CD14-positive monocyte (primary cell): ENCODE measurements at places on chromosomes 3 and 15.
A peak's percentile ranks its signal among the peaks of the same experiment; 100 is the strongest.

DNA sequence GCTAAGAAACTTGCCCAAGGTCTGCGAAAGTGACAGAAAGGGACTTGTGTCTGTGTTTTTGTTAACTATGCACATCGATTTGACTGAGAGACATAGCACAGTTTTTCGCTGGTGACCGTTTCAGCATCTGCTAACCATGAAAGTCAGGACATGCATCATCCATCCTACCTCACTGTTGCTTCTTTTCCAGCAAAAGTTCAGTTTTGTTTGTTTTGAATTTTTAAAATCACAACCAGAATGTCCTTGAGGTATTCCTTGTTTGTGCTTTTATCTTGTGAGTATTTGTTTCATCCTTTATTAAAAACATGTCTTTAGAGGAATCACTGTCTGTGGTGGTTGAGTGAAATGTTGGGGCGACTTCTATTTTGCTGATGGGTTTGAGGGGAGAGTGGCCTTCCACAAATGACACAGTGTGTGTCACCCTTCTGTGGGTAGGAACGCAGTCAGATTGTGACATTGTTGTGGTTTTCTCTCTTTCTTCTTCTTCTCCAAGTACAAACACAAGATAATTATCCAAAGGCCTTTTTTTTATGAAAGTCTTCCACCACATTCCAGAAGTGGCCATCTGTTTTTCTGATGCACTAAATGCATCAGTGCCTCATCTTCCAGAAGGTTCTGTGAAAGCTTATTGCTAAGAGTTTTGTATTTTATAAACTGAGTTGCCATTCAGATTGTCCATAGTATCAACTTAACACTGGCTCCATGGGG lies 214.4 kb upstream of the NR2E3 start:
- no peak for DNase-seq

- DNase-seq: no peak
Observed at GRCh38 chr15:101384276-101384675, 89.2 kb upstream of the SNRPA1 start.

- no peak for DNase-seq
Observed at GRCh38 chr3:186570941-186571643, 572 bp downstream of the DNAJB11 start.

DNA sequence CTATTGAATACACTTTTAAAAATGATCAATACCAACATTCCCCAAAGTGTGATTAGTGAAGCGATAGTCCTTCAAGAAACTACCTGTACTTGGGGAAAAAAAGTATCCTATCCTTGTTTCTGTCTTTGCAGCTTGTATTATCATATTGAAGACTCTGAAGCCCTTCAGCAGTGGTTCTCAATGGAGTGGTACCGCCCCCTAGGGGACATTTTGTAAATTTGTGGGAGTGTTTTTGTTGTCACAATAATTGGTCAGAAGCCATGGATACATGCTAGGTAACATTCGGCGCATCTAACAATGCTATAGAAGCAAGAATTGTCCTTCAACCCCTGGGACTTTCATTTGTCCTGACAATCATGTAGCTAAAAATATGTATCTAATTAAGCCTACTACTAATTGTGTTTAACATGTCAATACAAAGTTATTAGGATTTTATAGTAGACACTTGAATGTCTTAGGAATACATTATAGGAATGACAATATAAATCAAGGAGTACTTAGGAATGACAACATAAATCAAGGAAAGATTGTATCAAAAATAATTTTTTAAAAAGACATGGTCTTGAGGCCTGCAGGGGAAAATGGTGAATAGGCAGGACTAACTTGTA lies 53.7 kb downstream of the NMD3 start:
- DNase-seq: peak; percentile 46

DNA sequence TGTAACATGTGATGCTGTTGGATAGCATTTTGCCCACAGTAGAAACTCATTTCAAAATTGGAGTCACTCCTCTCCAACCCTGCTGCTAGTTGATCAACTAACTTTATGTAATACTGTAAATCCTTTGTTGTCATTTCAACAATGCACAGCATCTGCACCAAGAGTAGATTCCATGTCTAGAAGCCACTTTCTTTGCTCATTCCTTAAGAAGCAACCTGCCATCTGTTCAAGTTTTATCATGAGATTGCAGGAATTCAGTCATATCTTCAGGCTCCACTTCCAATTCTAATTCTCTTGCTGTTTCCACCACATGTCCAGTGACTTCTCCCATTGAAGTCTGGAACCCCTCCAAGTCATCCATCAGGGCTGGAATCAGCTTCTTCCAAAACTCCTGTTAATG lies 42.9 kb downstream of the AKAP13 start:
- no peak for DNase-seq

GRCh38 chr3:59300733-59301132 lies 250.9 kb upstream of the CFAP20DC start:
- DNase-seq: peak; percentile 84

GRCh38 chr3:179828738-179829137 lies 175.9 kb downstream of the USP13 start:
- no peak for DNase-seq

DNA sequence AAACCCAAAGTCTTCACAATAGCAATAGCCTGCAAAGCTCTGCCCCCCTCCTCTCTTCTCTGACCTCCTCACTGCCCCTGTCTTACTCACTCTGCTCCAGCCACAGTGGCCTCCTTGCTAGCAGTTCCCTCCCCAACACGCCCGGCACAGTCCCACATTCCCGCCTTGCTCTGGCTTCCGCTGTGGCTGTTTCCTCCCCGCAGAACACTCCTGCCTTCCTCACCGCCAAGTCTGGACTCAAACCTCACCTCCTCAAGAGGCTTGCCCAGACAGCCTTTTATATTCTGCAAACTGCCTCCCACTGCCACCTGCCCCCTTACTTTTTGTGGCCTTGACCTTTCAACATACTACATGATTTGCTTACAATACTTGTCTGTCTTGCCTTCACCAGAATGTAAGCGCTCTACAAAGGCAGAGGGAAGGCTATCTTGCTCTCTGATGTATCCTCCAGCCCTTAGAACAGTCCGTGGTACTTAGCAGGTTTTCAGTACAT lies 406 bp upstream of the MPI start:
- DNase-seq: no peak

GRCh38 chr3:115099986-115100571 lies 47.0 kb downstream of the ZBTB20 start:
- no peak for DNase-seq

GRCh38 chr3:22450786-22451400 lies 699.9 kb upstream of the ZNF385D start:
- DNase-seq: no peak

GRCh38 chr3:183338520-183338919 lies 85.5 kb downstream of the B3GNT5 start:
- no peak for DNase-seq

GRCh38 chr3:196691386-196691785 lies 20.7 kb downstream of the CEP19 start:
- DNase-seq: peak; percentile 33

DNA sequence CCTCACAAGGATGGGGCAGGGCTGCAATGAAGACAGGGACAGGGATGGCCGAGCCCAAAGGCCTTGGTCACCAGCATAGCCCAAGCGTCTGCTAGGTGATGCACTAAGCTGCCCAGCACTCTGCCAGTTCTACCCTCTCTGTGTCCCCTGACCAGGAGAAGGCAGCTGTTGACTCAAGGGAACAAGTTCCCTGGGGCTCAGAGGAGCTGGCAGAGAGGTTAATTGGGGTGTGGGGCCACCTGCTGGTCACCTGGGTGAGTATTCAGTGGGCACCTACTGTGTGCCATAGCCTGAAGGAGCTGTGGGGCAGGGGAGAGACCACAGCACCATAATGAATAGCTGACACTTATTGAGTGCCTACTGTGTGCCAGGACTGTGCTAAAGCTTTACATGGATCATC lies 22.0 kb upstream of the DOCK3 start:
- no peak for DNase-seq

DNA sequence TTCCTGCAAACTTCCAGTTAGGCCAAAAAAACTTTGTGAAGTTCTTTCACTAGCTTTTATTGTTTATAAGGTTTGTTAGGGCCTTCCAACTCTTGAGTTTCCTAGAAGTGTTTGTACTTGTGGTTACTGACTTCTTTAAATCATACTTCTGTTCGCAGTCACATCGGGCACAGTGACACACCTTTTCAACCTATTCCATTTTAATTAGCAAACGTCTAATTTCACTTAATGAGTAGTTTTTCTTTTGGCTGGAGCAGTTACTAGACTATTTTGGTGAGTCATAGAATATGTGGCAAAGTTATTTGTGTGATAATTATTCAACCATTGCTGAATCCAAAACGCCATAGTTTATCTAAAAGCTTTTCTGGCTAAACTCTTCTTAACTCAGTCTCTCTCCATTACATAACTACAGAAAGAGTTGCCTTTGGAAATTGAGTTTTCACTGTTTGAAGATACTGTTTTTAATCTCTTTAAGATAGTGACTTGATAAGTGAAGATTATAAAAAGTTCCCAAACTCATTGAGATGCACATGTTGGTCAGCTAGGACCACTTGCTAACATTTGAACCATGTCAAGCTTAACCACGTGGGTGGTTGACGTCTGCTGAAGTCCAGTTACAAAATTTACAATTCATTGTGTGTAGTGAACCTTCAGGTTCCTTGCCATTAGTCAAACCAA lies 21.5 kb downstream of the CNOT10 start:
- DNase-seq: no peak

GRCh38 chr15:99923711-99924110 lies 190.5 kb upstream of the LYSMD4 start:
- DNase-seq: no peak

GRCh38 chr3:169579116-169579710 lies 84.3 kb downstream of the MECOM start:
- no peak for DNase-seq

DNA sequence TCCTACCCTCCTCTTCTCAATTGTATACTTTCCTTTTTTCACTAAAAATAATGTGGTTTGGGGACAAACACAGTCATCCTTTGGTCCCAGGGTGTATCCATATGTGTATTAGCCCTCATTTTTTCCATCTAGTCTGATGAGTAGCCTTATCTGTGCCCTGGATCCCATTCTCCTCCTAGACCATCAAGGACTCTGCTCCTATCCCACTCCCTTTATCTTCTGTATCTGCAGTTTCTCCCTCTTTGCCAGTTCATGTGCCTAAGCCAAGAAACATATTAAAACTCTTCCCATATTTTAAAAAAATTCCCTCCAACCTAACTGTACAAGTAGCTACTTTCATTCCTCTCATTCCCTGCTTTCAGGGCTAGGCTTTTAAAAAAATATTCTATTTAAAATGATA lies 25.2 kb downstream of the CCDC14 start:
- no peak for DNase-seq

- no peak for DNase-seq
Observed at GRCh38 chr3:125229168-125229567, 16.6 kb upstream of the SLC12A8 start.

GRCh38 chr3:129345971-129346370 lies 67.3 kb downstream of the HMCES start:
- no peak for DNase-seq

DNA sequence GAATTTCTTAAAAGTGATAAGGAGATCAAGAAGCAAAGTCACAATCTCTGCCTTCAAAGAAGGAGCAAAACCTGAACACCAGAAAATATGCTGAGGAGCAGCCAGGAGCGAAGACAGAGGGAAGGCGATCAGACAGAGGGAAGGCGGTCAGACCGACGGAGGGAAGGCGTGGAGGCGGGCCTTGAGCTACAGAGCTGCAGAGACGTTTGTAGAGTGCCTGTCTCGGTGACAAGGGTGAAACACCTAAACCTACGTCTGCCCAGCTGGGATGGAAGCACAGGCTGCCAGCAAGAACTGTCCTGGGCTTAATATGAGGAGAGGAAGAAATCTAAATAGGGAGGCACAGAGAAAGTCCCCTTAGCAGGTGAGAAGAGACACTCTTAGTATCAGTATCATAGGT lies 476.0 kb downstream of the OCA2 start:
- DNase-seq: no peak

DNA sequence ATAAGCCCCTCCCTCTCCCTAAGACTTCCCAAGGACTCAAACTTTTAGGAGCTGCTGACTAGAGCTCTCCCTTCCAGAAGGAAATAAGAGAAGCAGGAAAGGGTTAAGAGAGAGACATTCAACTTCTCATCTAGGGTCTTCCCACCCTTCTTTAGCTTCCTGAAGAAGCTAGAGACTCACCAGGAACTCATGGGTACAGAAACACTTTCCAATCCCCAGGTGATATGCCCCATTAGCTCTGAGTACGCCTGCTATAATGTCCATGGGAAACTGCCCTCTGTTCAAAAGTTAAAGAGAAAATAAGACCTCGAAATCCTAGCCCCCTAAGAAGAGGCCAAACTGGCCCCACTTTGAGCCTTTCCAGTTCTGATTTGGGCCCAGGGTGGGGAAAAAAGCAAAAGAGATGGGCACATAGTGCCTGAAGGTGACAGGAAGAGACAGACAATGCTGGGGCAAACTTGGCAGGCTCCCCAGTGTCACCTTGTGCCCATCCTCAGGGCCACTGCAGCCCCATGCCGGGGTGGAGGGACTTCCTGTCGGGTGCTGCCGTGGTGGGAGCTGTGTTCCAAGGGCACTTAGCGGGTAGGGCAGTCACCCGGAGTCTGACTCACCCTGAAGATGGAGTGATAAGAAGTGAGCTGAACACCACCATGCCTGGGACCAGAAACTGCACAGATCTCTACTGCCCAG lies 29.5 kb downstream of the CCDC12 start:
- DNase-seq: no peak

DNA sequence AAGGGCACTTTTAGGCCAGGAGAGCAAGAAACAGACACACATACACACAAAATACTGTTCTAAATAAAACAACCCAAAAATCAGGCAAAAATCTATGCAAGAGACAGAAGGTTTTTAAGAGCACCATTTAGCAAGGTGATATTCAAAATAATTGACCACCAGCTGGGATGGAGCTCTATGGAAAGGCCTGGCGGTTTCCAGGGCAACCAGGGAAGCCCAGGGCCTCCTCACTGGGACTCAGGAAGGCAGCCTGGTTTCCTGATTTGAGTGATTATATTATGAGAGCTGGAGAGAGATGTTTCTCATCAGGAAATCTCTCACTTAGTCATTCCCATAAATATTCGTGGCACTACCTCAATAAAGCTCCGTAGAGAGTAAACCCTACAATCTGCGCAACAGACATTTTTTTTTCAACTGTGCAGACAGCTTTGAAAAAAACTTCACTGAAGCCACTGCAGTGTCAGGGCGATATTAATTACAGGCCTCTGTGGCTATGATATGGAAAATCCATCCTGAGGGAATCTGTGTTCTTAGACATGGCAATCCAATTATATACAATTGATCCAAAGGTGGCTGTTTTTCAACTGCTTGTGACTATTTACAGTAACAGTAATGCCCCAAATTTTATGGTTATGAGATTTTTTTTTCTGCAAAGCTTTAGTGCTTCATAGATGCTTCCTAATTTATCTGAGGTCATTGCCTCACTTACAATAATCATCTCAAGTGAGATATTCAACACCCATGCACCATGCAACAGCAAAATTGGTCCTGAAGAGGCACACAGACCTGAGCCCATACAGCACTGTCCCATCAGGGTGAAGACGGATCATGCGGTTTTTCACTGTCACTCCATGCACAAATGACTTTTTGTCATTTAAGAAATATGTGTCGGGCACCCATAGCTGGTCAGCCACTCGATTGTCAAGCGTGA lies 152.1 kb downstream of the GABRB3 start:
- DNase-seq: no peak

GRCh38 chr3:72065872-72066641 lies 281.1 kb upstream of the PROK2 start:
- no peak for DNase-seq
